ENCODE measurements at places on chromosomes 4 and X.

DNA sequence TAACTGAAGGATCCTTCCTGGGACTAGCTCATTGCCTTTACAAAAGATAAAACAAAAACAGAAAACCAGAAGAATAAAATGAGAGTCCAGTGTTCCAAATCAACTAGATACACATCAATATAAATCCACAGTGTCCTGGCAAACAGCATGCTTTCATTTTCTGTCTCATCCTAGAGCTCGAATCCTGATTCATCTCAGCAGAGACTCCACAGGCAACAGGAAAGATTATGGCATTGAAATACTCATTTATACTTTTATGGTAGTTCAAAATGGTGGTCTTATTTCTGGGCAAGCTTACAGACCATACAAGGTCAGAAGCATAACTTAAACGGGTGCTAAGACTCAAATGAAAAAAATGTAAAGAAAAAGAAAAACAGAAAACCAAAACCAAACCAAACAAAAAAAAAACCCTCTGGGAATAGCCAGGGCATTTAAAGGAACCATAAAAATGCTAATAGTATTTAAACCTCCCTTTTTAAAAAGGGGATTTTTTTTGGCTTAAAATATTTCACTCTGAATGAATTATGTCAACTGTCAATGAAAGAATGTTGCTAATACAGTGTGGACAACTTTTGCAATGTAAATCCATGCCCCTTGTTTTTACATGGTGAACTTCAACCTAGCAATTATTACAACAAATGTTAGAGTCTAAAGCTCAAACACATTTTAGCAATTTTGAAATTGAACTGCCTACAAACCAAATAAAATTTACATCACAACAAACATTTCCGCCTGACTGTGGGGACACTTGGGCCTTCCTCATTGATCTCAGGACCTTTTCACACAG lies 57.9 kb downstream of the GPR101 start:
- DNase-seq = no peak

GRCh38 chr4:156596026-156596425 lies 375.6 kb downstream of the PDGFC start:
- no peak for DNase-seq

GRCh38 chrX:12975991-12976558 lies 1.2 kb downstream of the TMSB4X start:
- DNase-seq = peak; percentile 78

- DNase-seq = no peak
Measured at GRCh38 chr4:17206829-17207801, 304.8 kb downstream of the QDPR start.

- no peak for DNase-seq
Measured at GRCh38 chr4:83268491-83268890, 16.1 kb downstream of the COQ2 start.

DNA sequence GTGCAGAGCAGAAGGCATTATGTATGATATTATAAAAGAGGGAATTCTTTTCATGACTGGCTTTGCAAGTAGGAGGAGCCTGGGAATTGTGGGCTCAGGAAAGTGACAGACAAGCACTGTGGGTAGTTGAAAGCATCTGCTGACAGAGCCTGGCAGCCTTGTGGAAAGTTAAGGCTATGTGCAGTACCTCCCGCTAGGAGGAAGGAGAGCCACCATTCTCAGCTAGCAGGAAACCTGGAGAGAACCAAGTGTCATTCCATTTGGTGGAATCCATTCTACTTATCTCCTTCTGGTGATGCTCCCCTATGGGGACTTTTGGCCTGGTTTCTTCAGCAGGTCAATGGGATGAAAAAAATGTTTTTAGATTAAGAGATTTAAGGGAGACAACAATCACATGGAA lies 81.8 kb downstream of the ASB9 start:
- DNase-seq = no peak

GRCh38 chr4:86019906-86020305 lies 339.9 kb downstream of the MAPK10 start:
- no peak for DNase-seq

- DNase-seq = no peak
Measured at GRCh38 chrX:4670606-4671005, 957.2 kb upstream of the PRKX start.

- DNase-seq = no peak
Measured at GRCh38 chr4:48342606-48342880, 1.2 kb downstream of the SLAIN2 start.

DNA sequence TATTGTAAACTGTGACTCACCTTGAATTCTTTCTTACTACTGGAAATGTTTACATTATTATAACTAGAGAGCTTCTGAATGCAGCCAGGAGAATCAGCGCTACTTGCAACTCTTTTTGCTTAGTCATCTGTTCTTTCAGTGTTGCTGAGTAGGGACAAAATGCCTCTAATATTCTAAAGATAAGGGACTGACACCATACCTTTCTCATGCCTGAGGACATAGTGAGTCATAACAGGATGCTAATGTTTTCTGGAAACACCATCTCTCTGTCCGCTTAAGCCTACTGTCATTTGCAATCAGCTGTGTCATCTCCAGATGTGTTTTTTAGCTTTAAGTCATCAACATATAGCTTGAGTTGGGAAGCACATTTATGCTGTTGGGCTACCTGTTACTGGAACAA lies 108.3 kb downstream of the QRFPR start:
- DNase-seq = no peak

DNA sequence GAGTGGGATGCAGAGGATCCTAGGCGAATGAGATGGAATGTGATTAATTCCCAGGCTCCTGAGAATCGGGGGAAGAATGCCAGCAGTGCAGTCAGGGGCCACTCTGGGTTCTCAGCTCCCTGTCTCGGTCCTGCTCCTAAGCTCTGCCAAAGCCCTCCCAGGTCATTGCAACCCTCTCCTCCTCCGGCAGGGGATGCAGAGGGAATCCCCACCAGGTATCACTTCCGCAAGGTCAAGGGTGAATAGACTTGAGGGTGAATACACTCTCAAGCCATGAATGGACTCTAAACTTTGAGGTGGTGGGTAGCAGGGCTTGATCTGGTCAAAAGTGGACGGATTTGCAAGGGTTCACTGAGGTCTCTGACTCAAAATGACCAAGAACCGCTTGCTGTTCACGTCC lies 139.3 kb upstream of the MXRA5 start:
- no peak for DNase-seq
